ENCODE measurements at places on chromosomes 1 and 21. TPM values are rescaled to one million over a fixed set of nuclear protein-coding genes. Genes with fewer than 3 reads are reported as not detected.

C1orf185 gene
- not detected for total RNA-seq

NR1I3 gene
- not detected for total RNA-seq

DCST1 gene
- not detected for total RNA-seq

IL23R gene
- not detected for total RNA-seq

FBXO28 gene
- total RNA-seq = 24.0 TPM

CAPN9 gene
- not detected for total RNA-seq

B4GALT2 gene
- 66.8 TPM for total RNA-seq

LEMD1 gene
- total RNA-seq = not detected

FMO4 gene
- total RNA-seq = 0.67 TPM

PCP4L1 gene
- 0.12 TPM for total RNA-seq

SPRR2E gene
- not detected for total RNA-seq

PRMT6 gene
- not detected for total RNA-seq

FCRL2 gene
- total RNA-seq = not detected

SSU72 gene
- total RNA-seq = 108 TPM

CADM3 gene
- 0.10 TPM for total RNA-seq

CFHR2 gene
- not detected for total RNA-seq

FAM110D gene
- total RNA-seq = 0.06 TPM

TTC4 gene
- total RNA-seq = 26.3 TPM

DDAH1 gene
- 8.7 TPM for total RNA-seq

MRPL39 gene
- 35.8 TPM for total RNA-seq

PTPRF gene
- total RNA-seq = 73.3 TPM

KIF17 gene
- 2.4 TPM for total RNA-seq

TM2D1 gene
- total RNA-seq = 28.2 TPM

FMO2 gene
- total RNA-seq = not detected

TIAM1 gene
- 0.88 TPM for total RNA-seq

EDN2 gene
- total RNA-seq = 41.6 TPM

C4BPA gene
- 0.99 TPM for total RNA-seq

MSH4 gene
- not detected for total RNA-seq

ATP5PF gene
- total RNA-seq = 245 TPM

ZMYM4 gene
- 12.7 TPM for total RNA-seq

SIK1 gene
- 9.1 TPM for total RNA-seq

S100A6 gene
- total RNA-seq = 2,973 TPM

OR2T29 gene
- total RNA-seq = not detected

SPRR2B gene
- total RNA-seq = not detected

ECE1 gene
- total RNA-seq = 63.1 TPM

PLA2G4A gene
- total RNA-seq = 9.0 TPM
